NCI-H226 (cell line): ENCODE measurements at places on chromosomes 6 and 20.

DNA sequence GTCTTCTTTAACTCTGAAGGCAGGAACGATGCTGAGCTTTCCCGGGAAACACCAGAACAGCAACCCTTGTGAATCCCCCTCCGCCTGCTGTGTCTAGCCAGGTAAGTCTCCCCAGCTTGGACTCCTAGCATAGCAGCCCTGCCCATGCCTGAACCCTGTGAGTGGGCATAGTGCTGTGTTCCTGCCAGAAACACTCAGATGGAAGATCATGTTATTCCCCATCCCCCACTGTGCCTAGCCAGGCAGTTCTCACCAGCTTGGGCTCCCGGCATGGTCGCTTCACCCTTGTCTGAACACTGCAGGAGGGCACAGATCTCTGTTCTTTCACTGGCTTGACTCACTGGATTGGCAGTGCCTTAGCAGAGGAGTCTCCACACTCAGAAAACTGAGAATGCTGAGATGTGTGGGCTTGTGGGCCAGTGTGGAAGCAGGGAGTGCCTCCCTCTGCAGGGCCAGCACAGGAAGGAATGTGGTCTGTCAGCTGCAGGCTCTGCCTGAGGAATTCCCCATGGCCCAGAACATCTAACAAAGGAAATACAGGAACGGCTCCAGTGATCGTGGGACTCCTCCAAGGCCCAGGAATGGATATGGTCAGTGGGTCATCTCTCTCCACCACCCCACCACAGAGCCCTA lies 440.1 kb upstream of the ADGRB3 start:
- no peak for DNase-seq

DNA sequence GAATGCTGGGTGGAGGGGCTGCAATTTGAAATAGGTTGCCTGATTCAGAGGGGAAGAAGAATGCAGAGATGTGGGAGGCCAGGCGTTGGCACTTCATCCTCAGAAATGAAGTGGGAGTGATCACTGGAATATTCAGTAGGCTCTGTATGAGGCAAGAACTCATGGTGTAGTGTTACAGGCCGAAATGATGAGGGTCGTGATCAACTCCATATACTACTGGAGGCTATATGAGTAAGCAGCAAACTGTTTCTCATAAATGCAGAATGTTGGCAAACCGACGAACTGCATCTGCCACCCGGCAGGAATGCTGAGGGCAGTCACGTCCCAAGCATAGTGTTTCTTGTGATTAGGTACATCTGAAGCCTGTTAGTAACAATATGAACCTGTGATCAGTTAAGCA lies 12.7 kb downstream of the KCNS1 start:
- DNase-seq, result peak; percentile 98

DNA sequence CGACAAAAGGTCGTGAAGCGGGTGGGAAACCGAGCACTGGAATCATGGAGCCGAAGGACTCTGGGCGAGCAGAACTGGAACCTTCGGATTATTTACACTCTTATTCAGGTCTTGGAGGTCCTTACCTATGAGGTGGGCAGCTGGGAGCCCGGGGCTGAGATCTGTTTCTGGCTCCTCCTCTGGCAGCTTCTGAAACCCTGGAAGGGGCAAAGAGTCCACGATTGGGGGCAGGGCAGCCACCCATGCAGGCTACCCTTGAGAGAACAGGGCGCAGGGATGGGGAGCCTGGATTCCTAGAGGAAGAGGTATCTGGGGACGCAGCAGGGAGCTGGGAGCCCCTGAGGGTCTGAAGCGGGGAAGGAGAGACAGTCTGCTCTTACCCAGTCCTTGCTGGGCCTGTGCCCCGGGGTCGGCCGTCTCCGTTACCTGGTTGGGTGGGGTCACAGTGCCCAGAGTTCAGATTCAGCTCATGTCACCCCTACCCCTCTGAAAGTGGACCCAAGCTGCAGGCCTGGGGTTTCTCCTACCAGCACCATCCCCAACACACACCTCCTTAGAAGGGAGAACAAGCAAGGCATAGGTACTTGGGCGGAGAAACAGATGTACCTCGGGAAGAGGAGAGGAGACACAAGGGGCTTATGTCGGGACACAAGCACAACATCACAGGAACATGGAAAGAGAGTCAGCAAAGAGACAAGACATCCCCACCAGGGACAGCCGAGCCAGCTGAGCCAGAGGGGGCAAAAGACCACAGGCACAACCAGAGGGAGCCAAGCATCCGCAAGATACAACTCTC lies 592 bp downstream of the LTB start:
- DNase-seq, result no peak

DNA sequence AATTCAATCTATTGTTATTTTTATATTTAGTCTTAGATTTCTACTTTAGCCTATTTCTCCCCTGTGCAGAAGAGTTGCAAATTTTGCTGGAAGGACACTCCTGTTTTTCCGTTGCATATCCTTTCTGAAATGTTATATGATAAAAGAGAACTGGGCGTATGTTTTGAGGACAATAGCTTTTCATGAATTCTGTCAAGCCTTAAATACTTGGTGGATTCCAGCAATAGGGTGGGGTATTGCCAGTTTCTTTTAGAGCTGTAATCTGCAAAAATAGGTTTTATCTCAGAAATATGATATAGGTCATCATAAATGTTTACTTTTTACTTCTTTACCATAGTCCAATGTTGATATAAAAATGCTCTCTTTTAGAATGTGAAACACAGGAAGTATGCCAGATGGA lies 42.0 kb downstream of the VTA1 start:
- no peak for DNase-seq

GRCh38 chr6:54354608-54355007 lies 46.4 kb downstream of the TINAG start:
- DNase-seq, result no peak

DNA sequence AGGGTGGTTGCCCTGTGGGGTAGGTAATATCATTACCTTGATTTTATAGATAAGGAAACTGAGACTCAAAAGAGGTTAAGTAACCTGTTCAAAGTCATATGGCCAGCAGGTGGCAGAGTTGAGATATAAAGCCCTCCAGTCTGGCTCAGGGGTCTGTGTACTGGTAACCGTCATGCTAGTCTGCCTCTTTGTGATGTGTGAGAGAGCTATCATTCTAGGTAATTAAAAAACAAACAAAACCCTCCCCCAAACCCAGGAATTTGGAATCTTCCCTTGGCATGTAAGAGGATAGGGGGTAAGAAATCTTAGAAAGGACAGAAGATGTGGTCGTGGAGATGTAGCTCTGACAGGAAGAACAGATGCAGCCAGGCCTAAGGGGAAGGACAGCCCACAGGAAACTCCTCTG lies 206.0 kb downstream of the CDC5L start:
- peak; percentile 63 for DNase-seq

DNA sequence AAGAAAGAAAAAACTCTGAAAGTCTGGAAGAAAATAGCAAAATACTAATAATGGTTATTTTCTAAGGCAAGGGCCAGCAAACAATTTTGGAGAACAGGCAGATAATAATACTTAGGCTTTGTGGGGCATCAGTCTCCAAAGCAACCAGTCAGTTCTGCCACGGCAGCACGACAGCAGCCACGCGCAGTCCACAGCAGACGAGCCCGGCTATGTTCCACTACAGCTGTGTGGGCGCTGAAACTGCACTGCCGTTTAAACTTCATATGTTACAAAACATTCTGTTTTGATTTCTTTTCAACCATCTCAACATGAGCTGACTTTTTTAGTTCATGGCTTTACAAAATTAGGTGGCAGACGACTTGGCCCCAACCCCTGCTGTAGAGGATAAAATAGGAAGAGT lies 29.9 kb downstream of the MRS2 start:
- no peak for DNase-seq

DNA sequence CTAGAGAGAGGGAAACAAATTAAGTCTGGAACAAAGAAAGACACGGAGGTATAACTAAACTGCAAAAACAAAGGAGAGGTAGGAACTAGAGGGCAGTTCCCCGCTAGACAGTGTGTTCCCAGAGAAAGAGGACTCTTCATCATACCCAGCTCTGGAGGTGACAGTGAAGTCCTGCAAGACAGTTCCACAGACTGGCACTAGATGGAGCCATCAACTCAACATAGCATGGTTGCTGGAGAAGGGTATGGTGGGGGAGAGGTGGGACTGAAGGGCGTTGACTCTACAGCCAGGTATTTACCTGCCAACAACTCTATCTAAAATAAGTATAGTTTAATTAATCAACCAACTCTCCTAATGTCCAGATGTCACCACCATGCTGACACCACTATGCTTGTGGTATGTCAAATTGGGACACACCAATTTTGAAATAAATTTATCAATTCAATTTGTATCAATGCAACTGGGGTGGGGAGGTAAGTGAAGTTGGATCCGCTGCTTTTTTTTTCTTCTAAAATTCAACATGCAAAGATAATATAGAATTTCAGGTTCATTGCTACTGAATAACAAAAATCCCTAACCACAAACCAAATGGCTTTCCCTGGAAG lies 9.7 kb downstream of the BACH2 start:
- DNase-seq, result peak; percentile 27

GRCh38 chr20:44997171-44997570 lies 30.9 kb downstream of the STK4 start:
- no peak for DNase-seq

DNA sequence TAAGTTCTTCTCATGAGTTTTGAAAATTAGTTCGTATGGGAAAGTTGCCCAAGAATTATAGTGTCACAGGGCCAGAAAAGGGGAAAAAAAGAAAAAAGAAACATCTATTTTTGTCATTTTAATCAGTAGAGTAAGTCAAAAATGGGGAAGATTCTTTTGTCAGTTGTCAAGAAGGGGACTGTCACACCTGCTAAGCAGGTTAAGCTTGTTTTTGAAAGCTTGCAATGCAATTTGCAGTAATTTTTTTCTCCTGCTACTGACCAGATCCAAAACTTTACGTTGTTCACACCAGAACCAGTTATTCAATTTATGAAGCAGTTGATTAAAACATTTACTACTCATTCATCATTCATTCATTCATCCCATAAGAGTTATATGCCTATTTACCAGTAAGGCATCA lies 171.4 kb downstream of the SOX4 start:
- no peak for DNase-seq

DNA sequence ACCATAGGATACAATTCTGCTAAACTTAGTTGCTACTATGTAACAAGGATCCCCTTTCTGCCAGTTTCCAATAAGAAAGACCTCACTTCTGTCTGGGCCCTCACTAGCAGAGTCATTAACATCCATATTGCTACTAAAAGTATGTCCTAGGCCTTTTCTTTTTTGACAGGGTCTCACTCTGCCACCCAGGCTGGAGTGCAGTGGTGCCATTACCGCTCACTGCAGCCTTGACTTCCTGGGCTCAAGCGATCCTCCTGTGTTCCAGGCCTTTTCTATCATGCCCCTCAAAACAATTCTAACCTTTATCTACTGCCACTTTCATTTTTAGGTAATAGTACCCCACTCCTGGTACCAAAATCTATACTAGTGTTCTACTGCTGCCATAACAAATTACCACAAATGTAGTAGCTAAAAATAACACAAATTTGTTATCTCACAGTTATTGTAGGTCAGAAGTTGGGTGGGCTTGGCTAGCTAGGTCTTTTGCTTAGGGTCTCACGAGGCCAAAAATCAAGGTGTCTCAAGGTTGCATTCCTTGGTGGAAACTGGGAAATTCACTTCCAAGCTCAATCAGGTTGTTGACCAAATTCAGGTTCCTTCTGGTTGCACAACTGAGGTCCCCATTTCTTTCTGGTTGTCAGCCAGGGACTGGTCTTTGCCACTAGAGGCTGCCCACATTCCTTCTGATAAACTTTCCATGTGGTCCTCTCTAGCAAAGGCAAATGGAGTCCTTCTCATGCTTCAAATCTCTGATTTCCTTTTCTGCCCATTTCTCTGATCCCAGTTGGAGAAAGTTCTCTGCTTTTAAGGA lies 3.0 kb downstream of the CSNK2A1 start:
- no peak for DNase-seq

DNA sequence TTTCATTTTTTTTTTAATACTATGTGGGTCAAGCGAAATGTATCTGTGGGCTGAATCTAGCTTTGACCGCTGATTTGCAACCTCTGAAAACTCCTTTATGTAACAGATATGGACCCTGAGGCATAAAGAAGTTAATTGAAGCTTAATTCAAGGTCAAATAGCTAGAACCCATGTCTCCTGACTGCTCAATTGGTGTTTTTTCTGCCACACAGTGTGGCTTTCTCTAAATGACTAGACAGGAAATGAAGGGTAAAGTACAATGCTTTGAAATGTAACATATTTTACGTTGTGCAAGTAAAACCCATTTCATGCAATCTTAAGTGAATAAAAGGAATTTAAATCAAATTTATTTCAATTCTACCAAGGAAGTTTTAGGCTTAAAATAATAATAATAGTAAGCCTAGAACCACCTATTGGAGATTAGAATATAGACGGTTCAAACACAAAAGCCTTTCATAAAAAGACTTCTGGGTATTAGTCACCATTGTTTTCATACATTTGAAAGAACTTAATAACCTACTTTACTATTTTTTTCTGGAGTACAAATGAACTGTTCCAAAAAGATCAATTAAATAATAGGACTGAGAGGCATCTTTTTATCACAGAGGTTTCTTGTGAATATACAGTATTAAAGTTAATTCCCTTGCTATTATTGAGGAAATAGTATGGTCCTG lies 279.8 kb downstream of the EPHA7 start:
- DNase-seq, result no peak

DNA sequence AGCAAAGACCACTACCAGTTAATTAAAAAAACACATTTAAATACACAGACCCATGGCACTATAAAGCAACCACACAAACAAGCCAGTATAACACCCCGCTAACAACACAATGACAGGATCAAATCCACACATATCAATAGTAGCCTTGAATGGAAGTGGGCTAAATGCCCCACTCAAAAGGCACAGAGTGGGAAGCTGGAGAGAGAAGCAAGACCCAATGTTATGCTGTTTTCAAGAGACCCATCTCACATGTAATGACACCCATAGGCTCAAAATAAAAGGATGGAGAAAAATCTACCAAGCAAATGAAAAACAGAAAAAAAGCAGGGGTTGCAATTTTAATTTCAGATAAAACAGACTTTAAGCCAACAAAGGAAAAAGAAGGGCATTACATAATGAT lies 125.4 kb upstream of the PTCHD4 start:
- no peak for DNase-seq

DNA sequence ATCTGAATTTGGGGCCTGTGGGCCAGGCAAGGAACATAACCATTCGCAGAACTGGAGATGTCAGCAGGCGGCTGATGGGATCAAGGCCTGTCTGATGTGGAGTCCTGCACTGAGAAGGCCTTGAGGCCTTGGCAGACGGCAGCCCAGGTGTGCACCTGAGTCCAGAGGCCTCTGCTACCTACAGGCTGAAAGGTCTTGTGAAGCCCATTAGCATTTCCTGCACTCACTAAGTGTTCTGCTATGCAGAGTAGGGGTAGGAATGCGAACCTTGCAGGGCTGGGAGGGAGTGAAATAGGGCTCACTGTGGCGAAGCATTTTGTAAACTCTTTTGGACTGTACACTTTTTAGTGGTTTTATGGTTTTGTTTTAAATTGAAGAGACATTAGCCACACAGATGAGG lies 48.3 kb upstream of the RNF24 start:
- peak; percentile 35 for DNase-seq
